ENCODE measurements at places on chromosomes 5 and 9.

DNA sequence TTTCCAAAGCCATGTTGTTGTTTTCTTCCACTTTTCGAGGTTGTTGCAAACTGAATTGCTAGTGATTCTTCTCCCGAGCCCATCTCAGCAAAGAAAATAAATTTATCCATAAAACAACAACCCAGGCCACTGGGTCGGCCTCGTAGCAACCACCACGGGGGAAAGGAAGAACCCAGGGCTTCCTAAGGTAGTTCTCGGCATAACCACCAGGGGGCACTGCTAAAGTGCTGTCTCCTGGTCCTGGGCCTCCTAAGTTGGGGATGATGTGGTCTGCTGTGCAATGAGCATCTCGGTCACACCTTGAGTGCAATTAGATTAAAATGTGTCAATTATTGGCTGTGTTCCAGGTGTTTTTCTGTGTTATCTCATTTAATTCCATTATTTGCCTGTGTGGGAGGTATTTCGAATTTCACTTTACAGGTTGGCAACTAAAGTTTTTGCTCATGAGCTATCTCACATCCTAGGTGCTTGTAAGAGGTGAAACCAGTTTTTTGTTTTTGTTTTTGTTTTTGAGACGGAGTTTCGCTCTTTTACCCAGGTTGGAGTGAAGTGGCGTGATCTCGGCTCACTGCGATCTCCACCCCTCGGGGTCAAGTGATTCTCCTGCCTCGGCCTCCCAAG is 102.8 kb upstream of the DAP start:
- DNase-seq, result no peak

GRCh38 chr9:82456642-82457041 is 468.1 kb downstream of the SPATA31D1 start:
- DNase-seq, result peak; percentile 5

- no peak for DNase-seq
Measured at GRCh38 chr9:90600029-90600428, 42.6 kb downstream of the DIRAS2 start.

- no peak for DNase-seq
Measured at GRCh38 chr9:89481538-89481915, 16.4 kb downstream of the SEMA4D start.

DNA sequence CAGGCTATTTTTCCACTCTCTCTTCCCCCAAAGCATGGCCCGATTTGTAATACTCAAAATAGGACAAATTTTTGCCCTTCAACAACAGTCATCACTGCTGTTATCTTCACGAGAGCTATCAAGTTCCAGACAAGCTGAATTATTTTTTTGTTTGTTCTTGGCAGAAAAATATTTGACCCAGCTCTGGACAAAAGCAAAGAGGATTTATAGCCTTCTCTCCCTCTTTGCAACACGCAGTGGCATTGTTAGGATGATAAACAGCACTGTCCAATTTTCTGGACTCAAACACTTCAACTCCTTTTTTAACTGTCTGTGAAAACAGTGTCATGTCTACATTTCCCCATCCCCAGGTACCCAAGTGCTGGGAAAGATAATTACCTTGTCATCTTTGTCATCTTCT is 160.3 kb downstream of the SLF1 start:
- DNase-seq, result no peak

- no peak for DNase-seq
Measured at GRCh38 chr5:6360323-6361072, 17.8 kb downstream of the MED10 start.

- DNase-seq, result no peak
Measured at GRCh38 chr5:4639946-4640345, 500.2 kb upstream of the ADAMTS16 start.

DNA sequence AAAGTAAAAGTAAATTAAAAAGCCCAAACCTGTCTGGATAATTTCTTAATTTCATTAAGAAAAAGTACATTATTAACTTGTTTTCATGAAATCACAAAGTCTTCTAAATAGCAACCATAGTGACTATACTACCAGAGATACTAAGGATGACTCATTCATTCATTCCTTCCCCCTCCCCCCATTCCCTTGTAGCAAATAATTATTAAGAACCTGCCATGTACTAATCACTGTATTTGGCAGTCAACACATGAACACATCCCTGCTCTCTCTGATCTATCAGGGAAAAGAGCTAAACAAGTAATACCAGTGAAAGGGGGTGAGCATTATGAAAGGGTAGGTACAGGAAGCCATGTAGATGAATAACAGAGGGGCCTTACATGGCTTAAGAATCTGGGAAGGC is 203.9 kb downstream of the CWC27 start:
- no peak for DNase-seq
